ENCODE measurements at places on chromosomes 5 and 9.

DNA sequence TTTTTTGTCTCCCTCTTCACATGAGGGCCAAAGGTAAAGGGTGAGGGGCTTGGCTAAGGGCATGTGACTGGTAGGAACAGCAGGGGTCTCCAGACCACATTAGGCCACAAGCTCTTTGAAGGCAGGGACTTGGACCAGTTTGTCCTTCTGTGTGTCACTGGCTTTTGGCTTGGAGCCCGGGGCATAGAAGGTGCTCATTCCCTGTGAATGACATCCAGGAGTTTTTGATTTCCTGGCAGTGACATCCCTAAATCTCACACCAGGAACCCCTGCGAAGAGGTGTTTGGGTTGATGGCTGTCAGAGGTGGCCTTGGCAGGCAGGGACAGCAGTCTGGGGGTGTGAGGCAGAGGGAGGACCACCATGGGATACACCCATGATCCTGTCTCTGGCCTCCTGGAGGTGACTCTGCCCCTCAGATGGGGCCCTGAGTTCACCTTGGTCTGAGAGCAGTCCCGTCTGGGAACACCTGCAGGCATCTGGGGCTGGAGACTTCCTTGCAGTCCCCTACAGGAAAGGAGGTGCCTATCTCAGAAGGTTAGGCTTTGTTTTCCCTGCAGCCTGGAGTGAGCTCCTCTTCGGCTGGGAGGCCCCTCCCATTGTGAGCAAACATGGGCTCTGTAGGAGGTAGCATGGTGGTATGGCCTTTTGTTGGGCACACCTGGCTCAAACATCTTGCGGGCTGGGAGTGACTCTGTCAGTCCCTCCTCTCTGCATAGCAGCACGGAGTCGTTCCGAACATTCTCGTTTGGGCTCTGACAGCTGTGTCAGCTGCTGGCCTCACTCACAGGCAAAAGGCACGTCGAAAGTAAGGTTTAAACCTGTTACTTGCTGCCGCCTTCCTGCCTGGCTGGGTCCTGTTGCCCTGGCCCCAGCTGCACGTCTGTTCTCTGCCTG, 38.6 kb upstream of the PITX1 start:
- DNase-seq: no peak

GRCh38 chr9:123942542-123942941, 12.6 kb upstream of the DENND1A start:
- DNase-seq: no peak

GRCh38 chr9:91746904-91747303, 203.1 kb downstream of the ROR2 start:
- DNase-seq: no peak

DNA sequence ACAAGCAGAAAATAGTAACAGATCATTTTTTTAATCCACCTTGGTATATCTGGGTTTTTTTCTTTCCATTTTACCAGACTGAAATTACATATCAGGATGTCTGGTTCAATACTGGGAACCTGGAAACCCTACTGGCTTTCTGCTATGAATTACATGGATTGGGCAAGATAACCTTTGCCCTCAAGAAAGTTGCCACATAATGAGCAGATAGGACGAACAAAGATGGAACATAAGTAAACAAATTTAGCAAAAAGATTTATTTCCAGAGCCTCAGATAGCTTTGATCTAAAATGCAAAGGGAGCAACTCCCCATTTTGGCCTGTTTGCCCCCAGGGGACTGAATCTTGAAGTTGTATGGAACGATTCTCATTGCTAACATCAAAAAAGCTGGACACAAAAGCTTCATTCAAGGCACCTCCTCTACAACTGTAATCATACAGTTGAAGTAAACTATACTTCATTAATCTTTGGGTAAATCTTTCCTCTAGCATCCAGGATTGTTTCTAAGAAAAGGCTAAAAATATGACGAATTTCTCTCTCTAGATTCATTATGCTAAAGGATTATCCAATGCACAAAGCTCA, 131.6 kb upstream of the PTGER4 start:
- no peak for DNase-seq

GRCh38 chr9:686321-686813, 155.1 kb upstream of the DMRT1 start:
- peak; percentile 59 for DNase-seq

GRCh38 chr9:107638521-107639310, 149.1 kb upstream of the KLF4 start:
- DNase-seq: peak; percentile 43

DNA sequence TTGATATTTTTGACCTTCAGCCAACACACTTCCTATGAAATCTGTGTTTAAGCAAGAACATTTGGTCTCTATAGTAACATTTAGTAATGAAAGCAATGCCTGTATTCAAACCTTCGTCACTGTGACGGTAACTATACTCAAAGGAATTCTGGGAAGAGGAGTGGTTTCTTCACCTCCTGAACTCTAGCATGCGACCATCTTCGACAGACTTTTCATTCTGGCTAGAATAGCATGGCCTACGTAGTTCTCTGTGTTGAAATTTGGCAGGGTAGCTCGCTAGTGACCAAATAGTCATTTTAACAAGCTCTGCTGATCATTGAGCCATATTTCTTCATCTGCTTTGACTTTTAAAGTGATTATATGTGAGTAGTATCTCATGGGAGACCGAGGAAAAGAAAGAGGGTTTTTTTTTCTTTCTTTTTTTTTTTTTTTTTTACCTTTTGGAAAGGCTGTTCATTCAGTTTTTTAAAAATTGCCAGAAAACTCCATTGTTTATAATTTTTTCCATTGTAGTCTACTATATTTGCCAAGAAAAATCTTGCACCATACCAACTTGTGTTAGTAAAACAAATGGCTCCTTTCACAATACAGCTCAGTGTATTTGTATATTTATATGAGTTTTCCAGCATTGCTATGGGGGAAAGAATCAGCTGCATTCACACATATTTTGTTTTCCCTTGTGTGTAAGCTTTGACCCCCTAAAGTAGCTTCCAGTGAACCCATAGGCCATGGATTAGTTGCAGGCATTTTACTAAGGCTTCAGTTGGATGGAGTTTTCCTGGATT, 166.8 kb downstream of the NNT start:
- no peak for DNase-seq

DNA sequence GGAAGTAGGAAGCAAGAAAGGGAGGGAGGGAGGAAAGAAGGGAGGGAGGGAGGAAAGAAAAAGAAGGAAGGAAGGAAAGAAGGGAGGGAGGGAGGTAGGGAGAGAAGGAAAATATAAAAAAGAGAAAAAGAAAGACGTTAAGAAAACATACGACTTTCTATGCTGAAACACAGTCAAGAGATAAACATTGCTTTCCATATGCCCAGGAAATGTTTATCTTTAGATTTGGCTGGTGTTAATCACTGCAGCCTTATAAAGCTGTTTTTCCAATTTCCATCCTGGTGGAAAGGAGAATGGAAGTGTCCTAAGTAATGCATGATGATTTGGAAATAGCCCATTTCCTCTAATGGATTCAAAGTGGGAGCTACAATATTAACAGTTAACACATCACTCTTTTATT, 524.3 kb downstream of the MTRR start:
- no peak for DNase-seq

DNA sequence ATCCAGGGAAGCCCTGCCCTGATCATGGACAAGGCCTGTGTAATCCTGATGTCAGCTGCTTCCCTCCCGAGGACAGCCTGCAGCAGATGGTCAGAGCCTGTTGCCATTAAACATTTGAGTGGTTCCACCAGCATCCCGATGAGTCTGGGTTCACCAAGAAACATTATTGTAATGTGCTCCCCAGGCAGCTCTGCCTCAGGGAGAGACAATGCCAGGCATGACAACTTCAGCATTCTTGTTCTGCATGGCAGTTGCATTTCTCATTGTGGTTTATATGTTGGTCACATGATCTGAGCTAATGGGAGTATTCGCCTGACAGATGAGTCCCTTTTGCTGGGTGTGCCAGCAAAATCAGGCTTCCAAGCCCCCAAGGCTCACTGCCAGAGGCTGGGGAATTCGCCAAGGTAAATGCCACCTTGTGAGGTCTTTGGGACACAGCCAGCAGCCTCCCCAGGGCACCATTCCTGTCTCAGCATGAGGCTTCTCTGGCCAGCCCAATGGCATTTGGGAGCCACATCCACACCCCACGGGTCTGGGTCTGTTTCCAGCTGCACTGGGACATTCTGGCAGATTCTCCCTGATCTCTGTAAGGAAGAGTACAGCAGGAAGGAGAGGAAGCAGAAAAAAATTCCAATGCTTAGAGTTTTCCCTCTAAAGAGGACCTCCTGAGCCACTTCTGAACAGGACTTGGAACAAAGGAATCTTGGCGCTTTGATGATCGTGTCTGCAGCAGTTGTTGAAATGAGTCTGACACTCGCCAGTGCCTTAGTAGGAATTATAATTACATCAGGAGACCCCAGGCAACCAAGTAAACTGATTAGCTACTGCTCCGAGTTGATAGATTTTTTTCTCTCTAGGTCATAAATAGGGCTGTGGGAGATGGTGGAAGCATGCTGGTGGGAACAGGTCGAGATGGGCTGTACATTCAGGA, 18.7 kb downstream of the KCNIP1 start:
- DNase-seq: peak; percentile 42

DNA sequence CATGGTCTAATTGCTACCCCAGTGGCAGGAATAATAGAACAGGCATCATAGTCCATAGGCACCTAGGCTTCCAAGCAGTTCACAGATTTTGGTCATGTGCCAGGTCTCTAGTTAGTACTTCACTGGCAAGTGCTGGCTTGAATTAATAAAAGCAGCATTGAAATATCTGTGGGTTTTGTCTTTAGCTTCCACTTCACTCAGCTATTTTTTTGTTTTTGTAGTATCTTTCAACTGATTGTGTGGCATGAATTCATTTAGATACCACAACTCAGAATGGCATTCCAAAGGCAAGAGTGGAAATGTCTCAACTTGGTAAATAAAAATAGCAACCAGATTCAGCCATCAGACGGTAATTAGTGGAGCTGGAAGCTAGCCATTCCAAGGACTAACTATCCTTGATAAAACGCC, 27.9 kb upstream of the ITGA2 start:
- DNase-seq: no peak

DNA sequence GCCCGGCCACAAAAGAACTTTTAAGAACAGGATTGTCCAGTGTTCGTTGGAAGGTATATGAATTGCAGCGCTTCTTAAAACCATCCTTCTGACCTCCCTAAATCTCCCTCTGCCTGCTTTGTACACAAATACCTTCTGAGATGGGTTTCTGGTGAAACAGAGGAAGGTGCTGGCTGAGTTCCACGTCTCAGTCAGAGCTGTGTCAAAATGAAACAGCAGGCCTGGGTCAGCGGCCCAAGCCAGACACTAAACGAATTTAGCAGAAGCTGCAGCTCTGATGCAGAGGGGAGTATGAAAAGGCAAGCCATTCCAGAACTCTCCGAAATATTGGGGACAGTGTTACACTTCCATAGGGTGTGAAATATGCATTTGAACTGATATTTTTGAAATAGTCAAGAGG, 37.8 kb upstream of the CRB2 start:
- no peak for DNase-seq
